ENCODE measurements at places on chromosomes 12 and 14.

DNA sequence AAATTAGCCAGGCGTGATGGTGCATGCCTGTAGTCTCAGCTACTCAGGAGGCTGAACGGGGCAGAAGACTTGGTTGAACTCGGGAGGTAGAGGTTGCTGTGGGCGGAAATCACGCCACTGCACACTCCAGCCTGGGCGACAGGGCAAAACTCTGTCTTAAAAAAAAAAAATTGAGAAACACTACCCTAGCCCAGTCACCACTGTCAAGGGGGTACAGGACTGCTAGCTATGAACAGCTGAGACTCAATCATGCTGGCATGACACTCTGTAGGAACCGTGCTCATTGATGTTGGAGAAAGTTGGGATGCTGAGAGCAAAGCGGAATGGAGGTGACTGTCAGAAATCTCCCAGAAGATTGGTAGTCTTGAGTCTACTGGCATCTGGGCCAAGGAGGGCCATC, 58.2 kb upstream of the STON2 start:
- no peak for DNase-seq

DNA sequence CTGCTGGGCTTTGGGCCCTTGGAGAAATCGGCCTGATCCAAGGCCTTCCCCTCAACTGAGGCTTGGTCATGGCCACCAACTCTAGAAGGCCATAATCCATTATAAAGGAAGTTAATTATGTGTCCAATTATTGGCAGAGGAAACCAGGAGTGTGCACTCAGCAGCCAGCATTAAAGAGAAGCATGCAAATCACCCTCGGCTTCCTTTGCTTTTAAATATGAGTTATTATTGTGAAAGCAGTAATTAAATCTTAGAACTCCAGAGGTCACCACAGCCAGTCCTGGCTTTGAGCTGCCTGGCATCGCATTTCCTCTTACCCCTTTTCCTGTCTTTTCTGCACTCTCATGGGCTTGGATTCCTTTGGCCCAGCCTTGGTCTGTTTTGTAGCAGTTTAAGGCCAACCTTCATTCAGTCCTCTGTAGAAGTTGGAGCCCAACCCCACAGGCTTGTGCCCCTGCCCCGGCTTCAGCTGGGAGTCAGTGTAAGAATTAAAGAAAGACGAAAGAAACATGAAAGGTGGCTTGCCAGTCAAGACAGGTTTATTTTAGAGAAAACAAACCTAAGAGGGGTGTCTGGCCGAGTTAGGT, 14.7 kb upstream of the KRT86 start:
- no peak for DNase-seq

- DNase-seq = no peak
Measured at GRCh38 chr12:118290130-118290529, 82.6 kb downstream of the TAOK3 start.

- DNase-seq = no peak
Measured at GRCh38 chr14:99730876-99731546, 46.9 kb downstream of the CYP46A1 start.

- DNase-seq = no peak
Measured at GRCh38 chr14:22980672-22981089, 1.7 kb downstream of the AJUBA start.

GRCh38 chr12:98319716-98320425, 195.5 kb upstream of the TMPO start:
- no peak for DNase-seq

GRCh38 chr14:91108941-91109611, 4.8 kb upstream of the DGLUCY start:
- no peak for DNase-seq

DNA sequence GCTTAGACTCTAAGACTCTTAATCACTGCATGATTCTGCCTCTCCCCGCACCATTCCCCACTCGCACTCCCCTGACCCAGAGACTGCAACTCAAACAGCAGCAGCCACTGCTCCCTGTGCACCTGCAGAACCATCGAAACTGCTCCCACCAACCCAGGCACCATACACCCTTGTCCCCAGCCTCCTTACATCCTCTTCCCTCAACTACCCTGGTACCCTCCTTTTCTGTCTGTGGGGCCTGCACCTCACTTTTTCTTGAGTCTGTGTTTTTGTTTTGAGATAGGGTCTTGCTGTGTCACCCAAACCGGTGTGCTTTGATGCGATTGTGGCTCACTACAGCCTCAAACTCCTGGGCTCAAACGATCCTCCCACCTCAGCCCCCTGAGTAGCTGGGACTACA, 69.4 kb downstream of the RNFT2 start:
- no peak for DNase-seq

- no peak for DNase-seq
Measured at GRCh38 chr14:103361867-103362266, 23.3 kb upstream of the MARK3 start.

DNA sequence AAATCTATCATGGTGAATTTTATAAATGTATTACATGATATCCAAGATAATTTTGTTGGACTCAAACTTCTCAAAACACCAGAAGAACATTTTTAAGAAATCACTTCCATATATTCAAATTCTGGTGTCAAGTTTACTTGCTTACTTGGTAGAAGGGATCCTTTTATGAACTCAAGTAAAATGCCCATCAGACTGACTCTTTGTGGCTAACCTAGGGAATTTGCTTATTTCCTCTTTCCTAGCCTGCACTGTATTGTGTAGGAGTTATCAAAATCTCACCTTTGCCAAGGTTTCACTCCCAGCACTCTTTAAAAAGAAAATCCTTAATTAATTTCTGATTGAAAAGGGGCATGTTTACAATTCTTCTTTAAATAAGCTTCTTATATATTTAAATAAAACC, 196.5 kb downstream of the DUSP6 start:
- no peak for DNase-seq

DNA sequence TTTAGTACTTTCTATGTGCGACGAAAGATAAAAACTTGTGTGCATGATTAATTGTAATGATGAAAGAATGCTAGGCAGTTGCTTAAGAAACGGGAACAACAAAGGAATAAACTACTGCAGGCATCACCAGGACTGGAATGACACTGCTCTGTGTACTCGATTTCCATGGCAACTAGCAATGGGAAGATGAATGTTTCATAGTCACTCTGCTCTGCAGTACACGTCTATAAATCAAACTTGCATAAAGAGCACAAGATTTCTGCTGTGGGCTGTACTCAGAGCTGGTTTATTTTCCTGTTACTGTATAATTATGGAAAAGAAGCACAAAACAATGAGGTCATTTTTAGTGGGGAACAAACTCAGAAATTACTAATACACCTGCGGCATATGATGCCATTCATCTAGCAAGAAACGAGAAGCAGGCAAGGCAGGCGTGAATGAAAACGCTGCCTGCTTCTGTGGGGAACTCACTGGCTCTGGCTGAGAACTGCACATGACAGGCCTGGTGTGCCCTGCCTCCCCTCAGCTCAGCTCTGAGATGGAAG, 41.8 kb downstream of the EFCAB11 start:
- DNase-seq = no peak

- DNase-seq = no peak
Measured at GRCh38 chr12:89539426-89540223, 13.8 kb upstream of the POC1B start.

DNA sequence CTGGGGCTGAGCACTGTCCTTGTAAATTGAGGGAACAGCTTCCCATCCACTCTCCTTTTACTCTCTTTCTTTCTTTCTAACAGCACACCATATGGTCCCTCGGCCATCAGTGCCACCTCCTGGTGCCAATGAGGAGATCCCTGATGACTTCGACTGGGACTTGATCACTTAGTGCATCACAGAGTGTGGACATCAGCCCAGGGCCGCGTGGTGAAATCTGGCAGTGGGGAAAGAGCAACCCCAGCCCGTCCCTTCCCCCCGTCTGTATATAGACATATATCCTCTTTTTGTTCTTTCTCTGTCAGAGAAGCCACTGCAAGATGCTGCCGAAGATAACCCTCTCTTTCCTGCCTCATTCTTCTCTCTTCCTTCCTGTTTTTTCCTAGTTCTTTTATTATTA, 13.5 kb downstream of the C3AR1 start:
- no peak for DNase-seq

GRCh38 chr14:70748422-70748821, 60.9 kb downstream of the MAP3K9 start:
- no peak for DNase-seq

DNA sequence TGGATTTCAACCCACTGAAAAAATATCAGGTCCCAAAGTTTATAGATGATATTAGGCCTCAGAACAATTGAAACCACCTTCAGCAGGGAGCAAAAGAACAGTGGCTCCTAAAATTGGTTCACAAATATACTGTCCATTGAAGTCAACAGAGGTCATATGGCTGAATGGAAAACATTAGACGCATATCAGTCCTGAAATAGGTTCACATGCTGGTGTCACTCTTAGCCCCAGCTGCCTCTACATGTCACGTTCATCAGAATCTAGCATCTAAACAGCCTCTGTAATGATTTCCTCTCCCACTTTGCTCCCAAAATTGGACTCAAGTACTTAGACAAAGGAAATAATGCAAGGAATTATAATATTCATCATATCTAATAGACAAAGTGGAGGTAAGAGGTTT, 8.7 kb downstream of the FLRT2 start:
- no peak for DNase-seq

DNA sequence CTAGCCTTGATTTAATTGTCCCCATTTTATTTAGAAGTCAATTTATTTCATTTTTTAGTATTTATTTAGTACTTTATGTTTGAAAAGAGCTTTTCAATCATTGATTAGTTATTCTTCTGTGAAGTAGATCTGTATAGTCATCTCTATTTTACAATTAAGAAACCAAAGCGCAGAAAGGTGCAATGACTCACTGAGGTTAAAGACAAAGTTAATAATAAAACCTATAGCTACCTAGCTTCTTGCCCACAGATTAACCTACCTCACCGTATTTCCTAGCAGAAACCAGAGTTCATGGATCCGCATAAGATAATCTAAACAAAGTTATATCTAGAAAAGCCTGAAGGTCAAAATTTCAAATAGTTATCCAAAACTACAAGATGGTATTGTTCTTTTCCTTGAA, 176.4 kb downstream of the GRIN2B start:
- no peak for DNase-seq

DNA sequence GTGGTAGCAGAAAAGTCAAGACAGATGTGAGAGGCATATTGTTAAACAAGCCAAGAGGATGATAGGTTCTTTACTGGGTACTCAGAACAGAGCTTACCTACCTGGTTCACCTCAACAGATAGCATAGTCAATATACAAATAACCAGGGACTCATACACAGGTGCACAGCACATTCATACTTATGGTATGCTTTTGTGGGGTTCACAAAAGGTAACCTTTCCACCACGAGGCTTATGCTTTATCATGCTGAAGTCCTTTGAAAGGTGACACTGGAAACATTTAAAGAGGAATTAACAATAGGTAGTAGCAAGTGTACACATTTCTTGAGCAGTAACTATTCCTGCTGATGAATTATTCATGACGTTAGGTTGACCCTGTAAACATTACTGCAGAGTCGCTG, 42.2 kb upstream of the MBIP start:
- no peak for DNase-seq
